Stomach (tissue), 19 donors: ENCODE measurements at places on chromosomes 4 and X. TPM values are rescaled to one million over a fixed set of nuclear protein-coding genes. Genes with fewer than 3 reads are reported as not detected.

ZNF157 gene
- polyA plus RNA-seq = not detected

MGAT4D gene
- not detected for polyA plus RNA-seq

FAM133A gene
- not detected for polyA plus RNA-seq

PDLIM3 gene
- polyA plus RNA-seq = 73.9 TPM

PABPC1L2B gene
- not detected for polyA plus RNA-seq

GRIA2 gene
- polyA plus RNA-seq = 0.18 TPM

DNA sequence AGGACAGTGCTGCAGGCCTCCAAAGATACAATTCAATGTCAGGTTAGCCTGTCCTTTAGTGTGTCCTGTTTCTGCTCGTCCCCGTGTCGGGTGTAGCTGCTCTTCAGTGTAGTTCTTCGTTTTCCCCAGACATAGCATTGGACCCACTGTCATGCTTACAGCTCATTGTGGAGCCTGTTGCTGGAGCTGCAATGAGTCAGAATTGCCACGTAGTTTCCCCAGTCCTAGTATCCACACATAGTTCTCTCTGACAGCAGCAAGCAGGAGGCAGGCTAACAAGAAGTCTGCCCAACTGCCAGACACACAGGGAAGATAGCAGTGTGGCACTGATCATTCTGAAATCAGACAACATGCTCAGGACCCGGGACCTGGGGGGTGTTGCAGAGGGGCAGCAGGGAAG lies 49.2 kb downstream of the MOSPD2 start:
- H3K27me3 ChIP-seq = no peaks in the 10 kb centered on the region
- H3K27ac ChIP-seq = no peak overlapping the region
- H3K36me3 ChIP-seq = no peaks in the 10 kb centered on the region
- no peaks in the 10 kb centered on the region for H3K4me1 ChIP-seq
- no peak for DNase-seq
- no peak overlapping the region for H3K4me3 ChIP-seq

DNA sequence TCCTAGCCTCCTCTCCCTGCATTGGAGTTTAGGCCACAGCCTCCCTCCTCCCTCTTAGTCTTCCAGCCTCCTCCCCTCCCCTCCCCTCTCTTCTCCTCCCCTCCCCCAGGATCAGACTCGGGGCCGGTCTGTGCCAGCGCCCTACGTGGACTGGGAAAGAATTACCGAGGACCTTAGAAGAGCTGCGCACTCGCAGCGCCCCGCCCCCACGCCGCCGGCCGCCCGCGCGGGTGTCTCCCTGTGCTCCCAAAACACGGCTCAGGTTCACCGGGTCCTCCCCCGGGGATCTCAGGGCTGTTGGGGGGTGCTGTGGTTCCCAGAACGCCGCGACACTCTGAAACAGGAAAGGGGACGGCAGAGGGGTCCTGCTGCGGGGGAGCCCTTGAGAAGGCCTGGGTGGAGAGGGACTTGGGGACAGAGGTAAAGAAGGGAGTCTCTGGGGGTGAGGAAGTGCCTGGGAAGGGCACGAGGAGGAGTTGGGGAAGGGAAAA lies 122.3 kb upstream of the TBL1X start:
- peak; percentile 93 for DNase-seq
- peak overlapping the region; percentile 17 for H3K4me3 ChIP-seq
- no peaks in the 10 kb centered on the region for H3K4me1 ChIP-seq
- H3K36me3 ChIP-seq = no peaks in the 10 kb centered on the region

- H3K4me1 ChIP-seq = peaks cover 20% of the 10 kb centered on the region
Measured at GRCh38 chrX:45771114-45771513, 570.4 kb upstream of the DIPK2B start.

DNA sequence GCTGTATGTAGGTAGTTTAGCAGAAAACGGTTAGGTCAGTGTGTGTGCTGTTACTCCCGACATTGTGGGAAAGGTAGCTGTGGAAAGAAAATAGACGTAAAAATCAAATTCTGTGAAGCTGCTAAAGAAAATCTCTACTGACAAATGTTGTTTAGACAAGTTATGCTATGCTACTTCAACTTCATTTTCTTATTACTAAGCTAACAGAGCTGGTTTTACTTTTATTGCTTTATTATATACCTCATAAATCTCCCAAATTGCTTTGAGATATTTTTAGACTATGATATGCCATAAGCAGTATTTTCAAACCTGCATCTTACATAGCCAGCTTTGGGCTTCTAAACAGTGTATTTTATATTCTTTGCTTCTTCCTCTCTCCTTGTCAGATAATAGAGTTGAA lies 108.2 kb upstream of the PACRGL start:
- H3K27me3 ChIP-seq = no peaks in the 10 kb centered on the region
- H3K4me1 ChIP-seq = no peaks in the 10 kb centered on the region
- no peak for DNase-seq
- no peak overlapping the region for H3K4me3 ChIP-seq
- no peaks in the 10 kb centered on the region for H3K36me3 ChIP-seq

- no peaks in the 10 kb centered on the region for H3K36me3 ChIP-seq
- H3K27me3 ChIP-seq = no peaks in the 10 kb centered on the region
- no peak for DNase-seq
- H3K4me1 ChIP-seq = no peaks in the 10 kb centered on the region
- H3K27ac ChIP-seq = no peak overlapping the region
- no peak overlapping the region for H3K4me3 ChIP-seq
Measured at GRCh38 chrX:110836982-110837381, 41.4 kb upstream of the CHRDL1 start.

DNA sequence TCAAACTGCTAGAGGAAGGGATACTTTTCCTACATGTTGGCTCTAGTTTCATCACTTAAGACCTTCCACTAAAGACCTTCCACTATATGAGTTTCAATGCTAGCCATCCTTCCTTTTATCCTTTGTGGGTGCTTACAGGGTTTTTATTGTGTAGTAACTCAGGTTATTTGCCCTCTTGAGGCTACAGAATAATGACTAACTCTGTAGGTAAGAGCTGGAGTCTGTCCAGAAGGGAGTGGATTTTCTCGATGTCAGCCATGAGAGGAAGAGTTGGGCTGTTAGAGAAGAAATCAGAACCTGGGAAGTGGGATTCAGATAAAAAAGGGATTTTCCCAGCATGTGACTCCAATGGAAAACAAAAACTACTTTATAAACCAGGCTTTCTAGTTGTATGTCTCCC lies 27.5 kb upstream of the HERC5 start:
- no peak overlapping the region for H3K4me3 ChIP-seq
- peak; percentile 10 for DNase-seq
- no peaks in the 10 kb centered on the region for H3K27me3 ChIP-seq
- peaks cover 41% of the 10 kb centered on the region for H3K36me3 ChIP-seq
- H3K27ac ChIP-seq = no peak overlapping the region

DNA sequence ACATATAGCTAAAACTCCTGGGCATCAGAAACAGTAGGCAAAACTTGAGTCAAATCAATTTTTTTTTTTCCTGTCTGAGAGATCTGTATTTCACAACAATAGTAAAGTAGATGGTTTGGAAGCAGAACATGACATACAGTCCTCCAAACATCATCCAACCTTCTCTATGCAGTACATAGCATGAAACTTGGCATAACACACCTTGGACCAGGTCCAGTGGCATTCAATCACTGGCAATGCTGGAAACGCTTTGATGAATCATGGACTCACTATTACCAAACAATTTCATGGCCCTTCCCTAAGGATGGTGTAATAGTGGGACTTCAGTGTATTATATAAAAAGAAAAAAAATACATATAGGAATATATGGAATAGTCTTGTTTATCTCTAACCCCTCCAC lies 154.6 kb downstream of the FMR1NB start:
- H3K36me3 ChIP-seq = no peaks in the 10 kb centered on the region
- no peaks in the 10 kb centered on the region for H3K4me1 ChIP-seq
- H3K27ac ChIP-seq = no peak overlapping the region
- no peak overlapping the region for H3K4me3 ChIP-seq

- peaks cover 36% of the 10 kb centered on the region for H3K4me1 ChIP-seq
- H3K27me3 ChIP-seq = peaks cover 15% of the 10 kb centered on the region
- peak overlapping the region; percentile 39 for H3K4me3 ChIP-seq
- peak; percentile 82 for DNase-seq
- H3K36me3 ChIP-seq = no peaks in the 10 kb centered on the region
Measured at GRCh38 chrX:139204898-139205667, 325.5 kb upstream of the F9 start.

DNA sequence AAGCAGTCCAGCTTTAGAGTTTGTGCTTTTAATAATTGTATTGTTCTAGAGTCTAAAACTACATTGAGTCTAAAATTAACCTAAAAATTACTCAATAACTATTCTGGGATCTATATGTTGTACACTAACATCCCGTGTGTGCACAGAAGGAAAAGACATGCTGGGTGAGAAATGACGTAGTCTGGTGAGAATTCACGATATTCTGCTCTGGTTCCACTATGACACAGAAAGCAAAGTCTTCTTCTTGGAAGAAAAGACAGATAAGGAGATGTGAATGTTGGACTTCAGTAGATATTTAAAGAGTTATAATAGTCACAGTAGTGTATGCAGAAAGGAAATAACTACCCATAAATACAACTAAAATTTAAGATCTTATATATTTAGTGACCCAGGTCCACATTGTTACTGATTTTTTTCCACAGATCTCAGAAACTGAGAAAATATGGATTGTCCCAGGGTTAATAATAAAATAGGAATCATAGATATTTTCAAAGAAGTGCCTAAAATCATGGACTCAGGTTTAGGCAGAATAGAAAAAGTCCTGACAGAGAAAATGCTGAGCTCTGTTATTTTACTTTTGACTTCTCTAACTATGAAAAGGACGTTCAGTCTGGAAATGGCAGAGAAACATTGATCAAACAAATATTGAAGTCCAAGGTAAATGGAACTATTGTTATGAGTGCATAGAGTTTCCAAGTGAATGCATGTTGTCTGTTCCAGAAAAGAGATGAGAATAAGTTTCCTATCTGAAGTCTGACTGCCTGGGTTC lies 170.7 kb downstream of the ANKRD50 start:
- H3K4me1 ChIP-seq = no peaks in the 10 kb centered on the region
- H3K27me3 ChIP-seq = no peaks in the 10 kb centered on the region
- H3K4me3 ChIP-seq = no peak overlapping the region
- DNase-seq = no peak

- peak overlapping the region; percentile 90 for H3K27ac ChIP-seq
- H3K4me3 ChIP-seq = peak overlapping the region; percentile 55
- peaks cover 29% of the 10 kb centered on the region for H3K36me3 ChIP-seq
- no peak for DNase-seq
- H3K27me3 ChIP-seq = no peaks in the 10 kb centered on the region
Measured at GRCh38 chrX:11759172-11759460, 1.1 kb downstream of the MSL3 start.

GRCh38 chr4:186196063-186196462 lies 4.7 kb downstream of the CYP4V2 start:
- no peak overlapping the region for H3K4me3 ChIP-seq
- DNase-seq = no peak
- no peaks in the 10 kb centered on the region for H3K4me1 ChIP-seq
- H3K36me3 ChIP-seq = peaks cover 30% of the 10 kb centered on the region

GRCh38 chrX:150575419-150575814 lies 7.0 kb downstream of the MTM1 start:
- no peaks in the 10 kb centered on the region for H3K27me3 ChIP-seq
- DNase-seq = peak; percentile 42
- no peak overlapping the region for H3K4me3 ChIP-seq
- H3K27ac ChIP-seq = no peak overlapping the region
- no peaks in the 10 kb centered on the region for H3K4me1 ChIP-seq
- H3K36me3 ChIP-seq = no peaks in the 10 kb centered on the region

GRCh38 chrX:82161195-82161594 lies 959.3 kb downstream of the SH3BGRL start:
- DNase-seq = no peak
- H3K36me3 ChIP-seq = no peaks in the 10 kb centered on the region
- H3K4me3 ChIP-seq = no peak overlapping the region
- no peaks in the 10 kb centered on the region for H3K4me1 ChIP-seq

- peaks cover 6% of the 10 kb centered on the region for H3K4me1 ChIP-seq
- no peak overlapping the region for H3K4me3 ChIP-seq
- no peak overlapping the region for H3K27ac ChIP-seq
- no peaks in the 10 kb centered on the region for H3K27me3 ChIP-seq
- no peaks in the 10 kb centered on the region for H3K36me3 ChIP-seq
Measured at GRCh38 chr4:1072830-1073446, 40.4 kb downstream of the RNF212 start.

DNA sequence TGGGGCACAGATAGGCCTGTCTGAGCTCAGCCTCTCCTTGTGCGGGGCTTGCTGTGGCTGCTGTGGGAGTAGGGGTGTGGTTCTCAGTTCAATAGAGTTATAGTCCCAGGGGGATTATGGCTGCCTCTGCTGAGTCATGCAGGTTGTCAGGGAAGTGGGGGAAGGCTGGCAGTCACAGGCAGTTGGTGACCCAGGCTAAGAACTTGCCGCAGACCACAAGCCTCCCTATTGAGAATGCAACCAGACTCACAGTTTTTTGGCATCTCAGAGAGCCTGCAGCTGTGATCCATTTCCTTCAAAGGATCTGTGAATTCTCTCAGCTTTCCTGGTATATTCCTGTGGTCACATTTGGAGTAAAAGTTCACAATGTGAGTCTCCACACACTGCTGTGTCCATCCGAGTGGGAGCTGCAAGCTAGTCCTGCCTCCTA lies 364.9 kb downstream of the ZNF674 start:
- no peaks in the 10 kb centered on the region for H3K36me3 ChIP-seq
- peaks cover 5% of the 10 kb centered on the region for H3K27me3 ChIP-seq
- H3K27ac ChIP-seq = no peak overlapping the region
- H3K4me3 ChIP-seq = no peak overlapping the region
- DNase-seq = peak; percentile 12
- no peaks in the 10 kb centered on the region for H3K4me1 ChIP-seq

GRCh38 chr4:130288576-130288975 lies 1192.6 kb downstream of the C4orf33 start:
- H3K4me3 ChIP-seq = no peak overlapping the region
- H3K36me3 ChIP-seq = no peaks in the 10 kb centered on the region
- H3K4me1 ChIP-seq = no peaks in the 10 kb centered on the region
- no peaks in the 10 kb centered on the region for H3K27me3 ChIP-seq
- no peak for DNase-seq
- no peak overlapping the region for H3K27ac ChIP-seq

DNA sequence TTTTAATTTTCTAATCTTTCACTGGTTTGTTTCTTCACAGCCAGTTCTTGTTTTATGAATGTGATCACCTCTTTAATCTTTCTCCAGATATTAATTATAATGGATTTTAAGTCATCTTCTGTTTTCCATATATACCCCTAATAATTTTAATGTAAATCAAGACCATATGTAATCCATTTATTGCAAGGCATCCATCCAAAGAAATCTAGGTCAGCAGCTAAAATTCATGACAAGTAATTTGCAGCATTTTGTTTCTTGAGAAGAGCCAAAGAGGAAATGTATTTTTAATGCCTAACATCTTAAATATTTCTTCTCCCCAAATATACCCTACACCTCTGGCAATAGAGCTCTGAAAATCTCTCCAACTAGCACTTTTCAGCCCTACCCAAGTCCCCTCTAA lies 81.1 kb downstream of the SUPT20HL2 start:
- no peaks in the 10 kb centered on the region for H3K36me3 ChIP-seq
- DNase-seq = no peak
- H3K4me1 ChIP-seq = no peaks in the 10 kb centered on the region
- no peak overlapping the region for H3K4me3 ChIP-seq
- H3K27ac ChIP-seq = no peak overlapping the region
